ENCODE measurements at places on chromosomes 12 and 14.
A peak's percentile ranks its signal among the peaks of the same experiment; 100 is the strongest.

DNA sequence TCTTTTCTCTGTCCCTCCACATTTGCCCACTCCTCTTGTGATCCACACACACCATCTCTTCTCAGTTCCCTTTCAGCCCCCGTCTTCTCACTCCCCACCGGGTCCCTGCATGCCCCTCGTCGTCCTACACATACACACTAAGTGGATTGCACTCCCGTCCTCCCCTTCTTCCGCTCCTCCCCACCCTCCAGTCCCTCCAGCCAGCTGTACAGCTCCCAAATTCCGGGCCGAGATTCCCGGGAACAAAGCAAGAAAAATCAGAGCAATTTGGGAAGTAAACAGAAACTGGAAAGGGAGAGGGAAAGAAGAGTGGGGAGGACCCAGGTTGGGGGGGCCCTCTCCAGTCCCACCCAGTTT is 282 bp upstream of the IGFBP6 start:
- peak; percentile 21 for DNase-seq

- no peak for DNase-seq
Measured at GRCh38 chr14:98227000-98227726, 1044.8 kb downstream of the BCL11B start.

- DNase-seq: no peak
Measured at GRCh38 chr14:74407801-74408154, 18.2 kb downstream of the SYNDIG1L start.

DNA sequence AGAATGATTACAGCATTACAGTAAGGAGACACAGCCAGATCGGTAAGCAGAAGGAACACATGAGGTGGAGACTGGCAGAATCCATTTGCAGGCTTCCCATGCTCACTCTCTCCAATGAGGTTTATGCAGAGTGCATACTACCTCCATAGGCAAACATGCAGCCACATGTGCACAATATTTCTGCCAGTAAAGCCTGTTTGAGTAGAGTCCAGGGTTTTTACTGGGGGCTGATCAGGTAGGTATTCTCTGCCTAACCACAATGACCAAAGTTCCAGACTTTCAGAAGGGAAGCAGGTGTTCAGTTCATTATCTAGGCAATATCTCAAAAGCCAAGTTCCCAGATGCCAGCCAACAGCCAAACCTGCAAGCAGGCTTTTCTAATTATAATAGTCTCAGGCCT is 31.1 kb downstream of the INTS13 start:
- no peak for DNase-seq

All from NCI-H510A treated with DMSO at 0.1 percent for 48 hours (cell line).